ENCODE measurements at places on chromosomes 13 and 19.

GRCh38 chr13:109913936-109914510 is 127.6 kb upstream of the IRS2 start:
- DNase-seq, result no peak

- DNase-seq, result no peak
Measured at GRCh38 chr19:9808855-9809824, 9.7 kb downstream of the FBXL12 start.

DNA sequence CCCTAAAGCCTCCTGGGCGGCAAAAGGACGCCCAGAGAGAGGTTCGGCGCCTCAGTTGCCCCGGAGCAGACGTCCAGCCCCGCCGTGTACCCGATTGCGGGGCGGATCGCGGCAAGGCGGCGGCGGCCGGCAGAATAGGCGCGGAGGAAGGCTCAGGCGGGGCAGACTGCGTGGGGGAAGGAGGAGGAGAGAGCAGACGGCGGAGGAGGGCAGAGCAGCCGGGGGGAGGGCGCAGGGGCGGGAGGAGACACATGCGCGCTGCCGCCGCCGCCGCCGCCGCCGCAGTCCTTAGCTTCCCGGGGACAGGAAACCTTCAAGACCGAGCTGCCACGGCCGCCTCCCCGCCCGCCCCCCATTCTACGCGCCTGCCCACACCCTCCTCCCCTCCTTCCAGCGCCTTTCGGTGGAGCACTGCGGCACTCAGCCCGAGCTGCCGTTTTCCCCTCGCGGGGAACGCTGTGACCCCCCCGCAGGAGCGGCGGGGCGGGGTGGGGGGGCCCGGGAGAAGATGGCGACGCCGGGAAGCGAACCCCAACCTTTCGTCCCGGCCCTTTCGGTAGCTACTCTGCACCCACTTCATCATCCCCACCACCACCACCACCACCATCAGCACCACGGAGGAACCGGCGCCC is at the start of gene LRCH1:
Gene LRCH1, plus strand, starts transcription at position 282 of the 632 bp plus-strand sequence. Its CDS starts 227 bp downstream, at position 509.
- peak; percentile 64 for DNase-seq

DNA sequence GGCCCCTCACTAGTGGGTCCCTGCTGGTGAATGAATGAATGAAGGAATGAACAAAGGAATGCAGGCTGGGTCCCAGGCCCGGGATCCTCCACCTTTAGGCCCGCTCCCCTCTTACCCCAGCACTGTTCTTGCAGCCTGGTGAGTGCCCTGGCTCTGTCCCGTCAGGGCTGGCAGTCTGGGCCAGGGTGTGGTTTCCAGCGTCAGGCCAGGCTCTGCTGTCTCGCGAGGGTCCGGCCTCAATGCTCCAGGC is 317 bp downstream of the LYL1 start:
- no peak for DNase-seq

DNA sequence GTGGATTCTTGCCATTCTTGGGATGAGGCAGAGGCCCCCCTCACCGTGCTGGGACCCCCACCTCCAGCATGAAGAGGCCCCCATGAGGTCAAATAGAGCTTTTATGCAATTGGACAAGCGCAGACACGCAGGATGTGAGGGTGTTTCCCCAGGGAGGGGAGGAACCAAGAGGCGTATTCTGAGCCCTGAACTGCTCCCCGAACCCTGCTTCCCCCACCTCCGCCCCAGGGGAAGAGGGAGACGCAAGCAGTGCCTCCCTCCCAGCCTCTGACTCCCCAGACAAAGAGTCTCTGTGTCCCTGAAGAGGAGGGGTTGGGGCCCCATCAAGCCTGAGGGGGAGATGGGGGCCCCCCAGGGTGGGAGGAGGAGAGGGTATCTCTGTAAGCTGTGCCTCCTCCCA is 1.3 kb upstream of the RDH8 start:
- DNase-seq, result no peak

DNA sequence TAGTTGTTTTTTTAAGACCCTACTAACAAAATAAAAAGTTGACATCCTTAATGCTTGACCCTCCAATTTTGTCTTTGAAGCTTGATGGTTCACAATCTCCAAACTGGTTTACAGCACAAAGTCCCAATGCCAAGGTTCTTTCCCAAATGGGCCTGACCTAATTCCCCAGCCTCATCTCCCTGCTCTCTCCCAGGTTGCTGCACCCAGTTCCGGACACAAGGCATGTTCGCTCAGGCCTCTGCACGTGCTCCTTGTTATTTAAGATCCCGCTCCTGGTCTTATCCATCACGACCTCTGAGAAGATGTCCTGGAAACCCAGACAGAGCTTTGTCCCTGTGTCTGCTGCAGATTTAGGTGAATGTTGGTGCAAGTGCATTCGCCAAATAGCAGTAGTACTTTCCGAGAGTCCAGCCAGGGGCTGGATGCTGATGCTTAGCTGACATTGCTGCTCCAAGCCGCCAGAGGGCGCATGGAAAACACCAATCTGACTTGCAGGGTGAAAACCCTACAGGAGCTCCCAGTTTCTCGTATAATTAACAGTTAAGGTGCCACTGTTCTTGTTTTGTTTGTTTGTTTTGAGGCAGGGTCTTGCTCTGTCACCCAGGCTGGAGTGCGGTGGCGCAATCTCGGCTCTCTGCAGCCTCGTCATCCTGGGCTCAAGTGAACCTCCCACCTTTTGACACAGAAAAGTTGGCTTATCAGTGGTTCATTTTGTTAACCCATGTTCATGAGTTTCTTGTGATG is 18.5 kb downstream of the LYPD3 start:
- no peak for DNase-seq

GRCh38 chr13:111230385-111230930 is 90.0 kb upstream of the TEX29 start:
- no peak for DNase-seq

DNA sequence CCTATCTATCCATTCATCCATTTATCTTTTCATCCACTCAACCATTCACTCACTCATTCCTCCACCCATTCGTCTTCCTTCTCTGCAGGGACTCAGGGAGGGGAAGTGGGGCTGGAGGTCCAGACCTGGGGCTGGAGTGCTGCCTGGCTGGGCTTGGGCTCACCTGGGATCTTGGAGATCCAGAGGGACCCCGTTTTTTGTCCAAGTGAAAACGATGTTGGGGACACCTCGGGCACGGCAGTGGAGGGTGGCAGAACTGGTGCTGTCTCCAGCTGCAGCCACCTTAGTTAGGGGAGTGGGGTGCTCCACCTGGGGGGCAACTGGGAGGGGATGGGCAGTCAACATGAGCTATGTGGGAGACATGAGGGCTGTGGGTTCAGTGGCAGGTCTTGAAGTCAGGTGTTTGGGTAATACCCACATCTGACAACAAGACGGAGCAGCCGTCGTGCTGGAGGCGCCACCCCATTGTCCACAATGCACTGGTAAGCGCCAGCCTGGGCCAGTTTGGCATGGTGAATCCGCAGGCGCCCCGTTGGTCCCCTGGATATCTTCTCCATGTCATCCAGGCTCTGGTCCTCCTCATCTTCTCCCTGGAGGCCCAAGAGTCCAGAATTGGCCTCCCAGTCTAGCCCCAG is 10.2 kb downstream of the NPHS1 start:
- no peak for DNase-seq

DNA sequence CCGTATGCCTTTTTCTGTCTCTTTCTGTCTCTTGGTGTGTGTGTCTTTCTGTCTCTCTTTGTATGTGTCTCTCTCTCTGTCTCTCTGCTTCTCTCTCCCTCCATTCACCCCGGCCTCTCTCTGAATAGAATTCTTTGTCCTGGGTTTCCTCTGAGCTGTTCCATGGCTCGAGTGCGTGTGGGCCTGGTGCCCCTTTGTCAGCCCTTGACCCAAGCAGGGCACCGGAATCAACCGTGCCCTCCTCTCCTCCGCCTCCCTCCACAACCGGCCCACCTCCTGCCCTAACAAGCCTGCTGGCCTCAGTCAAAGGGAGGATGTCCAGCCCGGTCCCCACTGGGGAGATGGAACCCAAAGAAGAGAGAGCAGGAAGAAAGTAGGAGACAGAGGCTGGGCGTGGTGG is 3.2 kb downstream of the AXL start:
- no peak for DNase-seq

DNA sequence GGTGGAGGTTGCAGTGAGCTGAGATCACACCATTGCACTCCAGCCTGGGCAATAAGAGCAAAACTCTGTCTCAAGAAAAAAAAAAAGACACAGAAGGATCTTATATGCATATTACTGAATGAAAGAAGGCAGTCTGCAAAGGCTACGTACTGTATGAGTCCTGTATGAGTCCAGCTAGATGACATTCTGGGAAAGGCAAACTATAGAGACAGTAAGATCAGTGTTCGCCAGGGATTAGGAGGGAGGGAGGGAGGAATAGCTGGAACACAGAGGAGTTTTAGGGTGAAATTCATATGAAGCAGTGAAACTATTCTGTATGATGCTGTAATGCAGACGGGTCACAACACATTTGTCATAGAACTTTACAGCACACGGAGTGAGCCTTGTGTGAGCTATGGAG is 165.9 kb upstream of the RNF113B start:
- DNase-seq, result no peak

- no peak for DNase-seq
Measured at GRCh38 chr19:3142781-3143337, 7.0 kb downstream of the GNA15 start.

- DNase-seq, result peak; percentile 63
Measured at GRCh38 chr19:48836089-48837017, at the start of gene HSD17B14. HSD17B14 (minus strand) TSS chr19:48836491; CDS start chr19:48836411, 80 bp downstream.

GRCh38 chr13:98685146-98685545 is 67.3 kb downstream of the SLC15A1 start:
- DNase-seq, result no peak

DNA sequence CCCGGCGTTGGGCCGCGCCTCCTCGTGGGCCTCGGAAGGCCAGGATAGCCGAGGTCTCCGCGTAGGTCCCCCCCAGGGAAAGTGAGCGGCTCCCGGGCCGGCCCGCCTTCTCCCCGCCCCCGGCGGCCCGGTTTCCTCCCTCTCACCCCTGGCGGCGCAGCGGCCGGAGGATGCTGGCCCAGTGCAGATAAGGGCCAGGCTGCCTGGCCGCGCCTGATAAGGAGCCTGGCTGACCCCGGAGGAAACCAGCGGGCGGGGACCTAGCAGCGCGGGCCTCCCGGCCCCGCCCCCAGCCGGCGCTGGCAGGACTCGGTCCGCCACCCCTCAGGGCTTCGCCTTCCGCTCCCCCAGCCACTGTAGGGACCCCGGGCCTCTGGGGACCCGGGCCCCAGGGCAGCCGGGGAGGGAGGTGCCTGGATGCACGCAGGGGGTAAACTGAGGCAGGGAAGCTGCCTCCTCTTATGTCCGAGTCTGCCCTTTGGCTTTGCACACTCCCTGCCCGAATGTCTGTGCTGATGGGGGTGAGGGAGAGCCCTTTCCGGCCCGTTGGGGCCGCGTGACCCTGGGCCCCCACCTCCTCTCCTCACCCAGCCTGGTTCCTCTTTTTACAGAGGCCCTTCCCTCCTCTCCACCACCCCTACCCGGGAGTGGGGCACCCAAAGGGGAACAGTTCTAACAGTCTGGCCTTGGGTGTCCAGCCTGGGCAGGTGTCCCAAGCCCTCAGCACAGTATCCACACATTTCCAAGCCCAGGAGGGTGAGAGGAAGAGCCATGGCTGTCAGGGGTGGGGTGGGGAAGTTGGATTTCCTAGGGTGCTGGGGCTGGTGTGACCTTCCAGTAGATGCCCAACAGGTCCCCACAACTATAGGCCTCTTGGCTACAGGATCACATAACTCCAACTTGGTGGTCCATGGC is at the start of gene LYL1:
Gene LYL1, minus strand, starts transcription at position 193 of the 915 bp plus-strand sequence. CDS start 1,687 bp downstream, outside the sequence.
- no peak for DNase-seq

GRCh38 chr13:51625555-51626345 is 41.5 kb downstream of the WDFY2 start:
- DNase-seq, result no peak

- DNase-seq, result no peak
Measured at GRCh38 chr13:113238536-113238935, 29.1 kb downstream of the CUL4A start.

DNA sequence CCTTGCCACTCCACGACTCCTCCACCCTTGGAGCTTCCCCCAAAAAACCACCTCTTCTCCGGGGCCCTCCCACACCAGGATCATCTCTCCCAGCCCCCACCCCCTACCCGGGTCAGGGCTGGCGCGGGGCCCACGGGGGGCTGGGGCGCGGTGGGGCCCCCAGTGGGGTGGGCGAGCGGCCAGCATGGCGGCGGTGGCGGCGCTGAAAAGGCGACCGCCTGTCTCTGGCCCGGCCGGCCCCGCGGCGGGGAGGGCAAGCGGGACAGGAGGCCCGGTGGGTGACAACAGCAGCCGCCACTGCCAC is 850 bp downstream of the DYRK1B start:
- no peak for DNase-seq

DNA sequence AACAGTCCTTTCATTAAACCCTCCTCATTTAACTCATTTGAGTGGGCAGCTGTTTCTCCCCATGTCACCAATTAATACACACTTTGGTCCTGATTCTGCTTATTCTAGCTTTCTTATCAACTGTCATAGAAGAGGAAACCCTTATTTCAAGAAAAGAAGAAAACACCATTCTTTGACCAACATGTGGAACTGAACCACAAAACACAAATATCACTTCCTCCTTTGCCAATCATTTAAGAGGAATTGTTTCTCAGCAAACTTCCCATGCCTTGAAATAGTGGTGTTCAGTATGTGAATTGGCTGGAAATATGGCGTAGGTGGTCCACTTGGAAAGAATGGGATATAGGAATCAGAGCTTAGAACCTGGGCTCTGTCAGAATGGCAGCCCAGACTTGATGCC is 20.4 kb downstream of the MBD3L2B start:
- DNase-seq, result no peak

DNA sequence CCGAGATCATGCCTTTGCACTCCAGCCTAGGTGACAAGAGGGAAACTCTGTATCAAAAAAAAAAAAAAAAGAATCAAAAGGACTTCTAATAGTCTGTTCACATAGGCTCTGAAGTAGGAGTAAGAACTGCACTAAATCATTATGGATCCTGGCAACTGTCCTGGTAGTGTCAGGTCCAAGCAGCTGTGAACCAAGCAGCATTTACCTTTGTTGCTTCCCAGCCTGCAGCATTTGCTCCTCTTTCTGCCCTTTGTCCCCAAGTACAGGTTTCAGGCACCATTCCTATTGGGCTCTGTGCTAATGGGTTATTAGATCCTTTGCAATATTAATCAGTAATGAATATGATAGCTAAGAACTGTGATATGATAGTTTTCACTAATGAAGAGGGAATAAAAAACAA is 77.4 kb upstream of the NBEA start:
- DNase-seq, result no peak

- no peak for DNase-seq
Measured at GRCh38 chr19:51610576-51610975, 19.6 kb downstream of the SIGLEC5 start.

DNA sequence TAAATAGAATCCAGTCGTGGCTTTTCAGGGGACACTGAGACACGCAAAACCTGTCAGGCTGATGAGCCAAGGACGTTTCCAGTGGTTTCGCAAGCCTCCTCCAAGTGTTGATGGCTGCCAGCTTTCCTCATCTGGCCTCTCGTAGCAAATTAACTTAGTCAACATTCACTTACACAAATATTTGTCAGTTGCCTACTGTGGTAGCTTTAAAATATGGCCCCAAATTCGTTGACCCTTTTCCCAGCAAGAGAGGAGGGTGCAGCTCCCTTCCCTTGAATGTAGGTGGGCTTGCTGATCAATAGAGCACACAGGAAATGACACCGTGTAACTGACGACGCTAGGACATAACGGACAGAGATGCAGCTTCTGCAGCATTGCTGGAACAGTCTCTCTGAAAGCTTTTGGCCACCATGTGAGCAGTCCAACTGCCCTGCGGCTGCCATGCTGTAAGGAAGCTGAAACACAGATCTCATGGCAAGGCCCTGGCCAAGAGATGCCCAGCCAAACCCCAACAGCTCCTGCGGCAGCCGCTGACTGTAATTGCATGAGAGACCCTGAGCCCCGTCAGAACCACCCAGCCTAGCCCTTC is 5.5 kb upstream of the RANBP3 start:
- no peak for DNase-seq

Data from right renal pelvis (tissue), 4 donors.